Bronchial epithelial cell (primary cell): ENCODE measurements at places on chromosomes 6 and 20. TPM values are rescaled to one million over a fixed set of nuclear protein-coding genes. Genes with fewer than 3 reads are reported as not detected.

GRCh38 chr20:30376767-30377658, 880.5 kb upstream of the DEFB115 start:
- DNase-seq: peak; percentile 69

DNA sequence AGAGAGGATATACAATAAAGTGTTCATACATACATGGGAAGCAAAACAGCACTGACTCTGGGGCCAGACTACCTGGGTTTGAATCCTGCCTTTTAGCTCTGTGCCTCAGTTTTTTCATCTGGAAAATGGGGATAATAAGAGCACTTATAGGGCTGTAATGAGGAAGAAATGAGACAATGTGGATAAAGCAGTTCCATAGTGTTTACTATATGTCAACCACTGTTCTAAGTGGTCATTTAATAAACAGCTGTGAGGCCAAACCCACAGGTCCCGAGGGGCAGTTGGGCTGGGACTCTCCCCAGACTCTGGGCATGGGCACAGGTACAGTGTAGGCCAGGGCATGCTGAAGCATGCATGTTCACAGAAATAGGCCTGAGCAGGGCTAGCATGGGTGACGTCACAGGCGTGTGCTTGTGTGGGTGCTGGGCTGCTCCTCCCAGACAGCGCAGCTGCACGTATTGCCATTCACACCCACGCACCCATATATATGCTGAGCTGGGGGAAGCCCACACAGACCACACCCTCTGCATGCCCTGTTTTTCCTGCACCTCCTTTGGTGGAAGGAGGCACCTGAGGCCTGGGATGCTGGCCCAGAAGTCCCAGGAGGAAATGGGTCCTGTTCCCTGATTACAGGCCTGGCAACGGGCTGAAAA, 3.5 kb upstream of the PLCG1 start:
- DNase-seq: peak; percentile 98

Gene CGAS
- 3.6 and 3.9 TPM in 2 replicates for total RNA-seq

DNA sequence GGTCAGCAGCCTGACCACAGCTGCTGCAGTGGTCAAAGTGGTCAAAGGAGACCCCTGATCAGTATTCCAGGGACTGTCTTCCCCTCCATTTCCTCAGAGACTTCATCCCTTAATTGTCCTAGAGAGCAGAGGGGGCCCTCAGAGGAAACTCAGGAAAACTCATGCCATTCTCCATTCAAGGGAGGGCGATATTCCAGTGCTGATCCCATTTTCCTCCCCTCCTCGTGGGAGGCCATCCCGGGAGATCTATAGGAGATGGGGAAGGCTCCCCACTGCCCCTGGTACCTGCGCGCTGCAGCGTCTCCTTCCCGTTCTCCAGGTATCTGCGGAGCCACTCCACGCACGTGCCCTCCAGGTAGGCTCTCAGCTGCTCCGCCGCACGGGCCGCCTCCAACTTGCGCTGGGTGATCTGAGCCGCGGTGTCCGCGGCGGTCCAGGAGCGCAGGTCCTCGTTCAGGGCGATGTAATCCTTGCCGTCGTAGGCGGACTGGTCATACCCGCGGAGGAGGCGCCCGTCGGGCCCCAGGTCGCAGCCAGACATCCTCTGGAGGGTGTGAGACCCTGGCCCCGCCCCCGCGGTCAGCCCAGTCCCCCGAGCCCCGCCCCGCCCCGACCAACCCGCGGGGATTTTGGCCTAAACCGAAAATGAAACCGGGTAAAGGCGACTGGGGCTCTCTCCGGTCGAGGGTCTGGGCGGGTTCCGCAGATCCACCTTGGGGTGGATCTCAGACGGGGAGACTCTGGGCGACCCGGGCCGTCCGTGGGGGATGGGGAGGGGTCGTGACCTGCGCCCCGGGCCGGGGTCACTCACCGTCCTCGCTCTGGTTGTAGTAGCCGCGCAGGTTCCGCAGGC, 878 bp downstream of the HLA-C start:
- DNase-seq: peak; percentile 38

DNA sequence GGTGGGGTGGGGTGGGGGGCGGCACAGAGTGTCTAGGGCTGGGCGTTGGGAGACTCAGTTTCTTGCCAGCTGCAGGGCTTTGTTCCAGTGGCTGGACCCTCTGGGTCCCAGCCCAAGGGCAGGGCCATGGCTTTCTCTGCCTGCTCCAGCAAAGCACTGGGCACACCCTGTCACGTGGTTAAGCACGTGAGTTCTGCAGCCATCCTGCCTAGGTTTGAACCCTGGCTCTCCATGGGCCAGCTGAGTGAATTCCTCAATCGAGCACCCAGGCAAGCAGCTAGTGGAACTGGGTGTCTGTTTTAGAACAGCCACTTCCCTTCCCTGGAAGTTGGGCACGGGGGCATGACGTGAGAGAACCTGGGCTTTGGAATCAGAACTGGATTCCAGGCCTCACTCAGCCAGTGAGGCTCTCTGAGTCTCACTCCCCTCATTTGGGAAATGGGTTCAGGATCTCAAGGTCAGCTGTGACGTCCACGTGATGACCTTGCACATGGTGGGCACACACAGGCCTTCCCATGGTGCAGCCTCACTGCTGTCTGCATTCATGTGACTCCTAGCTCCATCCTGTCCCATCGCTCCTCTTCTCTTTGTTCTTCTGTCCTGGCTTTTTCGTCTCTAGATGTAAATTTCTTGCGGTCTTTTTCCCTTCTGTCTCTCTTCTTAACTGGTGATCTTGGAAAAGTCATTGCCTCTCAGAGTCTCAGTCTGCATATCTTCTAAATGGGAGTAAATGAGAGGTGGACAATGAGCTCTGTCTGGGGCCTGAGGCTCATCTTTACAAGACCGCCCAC, 45.9 kb downstream of the NOL4L start:
- no peak for DNase-seq

GRCh38 chr6:148016013-148016412, 326.6 kb upstream of the SASH1 start:
- no peak for DNase-seq

Gene NKAPL
- total RNA-seq: 0.79 and 1.2 TPM in 2 replicates

DNA sequence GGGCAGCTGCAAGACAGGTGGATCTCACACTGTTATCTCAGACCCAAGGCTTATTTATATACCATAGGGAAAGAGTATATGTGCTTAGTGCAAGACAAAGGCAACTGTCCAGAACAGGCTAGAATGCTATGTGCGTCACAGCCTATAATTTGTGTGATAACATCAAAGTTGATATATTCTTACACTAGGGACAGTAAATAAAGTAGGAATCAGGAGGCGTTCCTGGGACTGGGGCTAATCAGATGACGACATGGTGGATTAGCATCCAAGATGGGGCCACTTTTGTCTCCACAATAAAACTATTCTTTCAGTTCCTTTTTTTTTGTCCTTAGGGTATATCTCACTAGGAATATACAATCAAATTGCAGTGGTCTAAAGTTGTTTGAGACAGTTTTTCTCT, 54.9 kb upstream of the IER3 start:
- DNase-seq: no peak

DNA sequence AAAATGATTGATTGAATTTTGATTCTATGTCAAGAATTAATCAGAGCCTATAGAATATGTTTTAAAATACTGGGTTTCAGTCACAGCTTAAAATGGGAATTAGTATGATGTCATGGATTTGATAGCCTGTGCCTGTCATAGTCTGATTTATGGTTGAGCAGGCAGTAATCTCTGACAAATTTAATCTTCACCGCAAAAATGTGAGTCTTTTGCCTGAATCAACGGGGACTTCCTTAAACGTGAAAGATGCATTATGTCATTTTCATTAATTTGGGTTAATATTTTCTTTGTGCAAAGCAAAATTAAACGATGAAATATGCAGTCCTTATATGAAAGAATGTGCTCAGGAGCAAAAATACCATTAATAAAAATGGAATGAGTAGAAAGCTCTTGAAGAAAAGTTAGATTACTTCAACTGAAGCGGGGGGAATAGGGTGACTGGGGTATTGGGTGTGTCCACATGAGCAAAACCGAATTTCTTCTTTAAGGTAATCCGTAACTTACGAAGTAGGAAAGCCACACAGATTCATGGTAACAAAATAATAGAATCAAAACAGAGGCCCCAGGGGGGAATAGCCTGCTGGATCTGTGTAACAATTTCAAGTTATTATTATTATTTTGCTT, 339.6 kb upstream of the NOX3 start:
- DNase-seq: no peak

DNA sequence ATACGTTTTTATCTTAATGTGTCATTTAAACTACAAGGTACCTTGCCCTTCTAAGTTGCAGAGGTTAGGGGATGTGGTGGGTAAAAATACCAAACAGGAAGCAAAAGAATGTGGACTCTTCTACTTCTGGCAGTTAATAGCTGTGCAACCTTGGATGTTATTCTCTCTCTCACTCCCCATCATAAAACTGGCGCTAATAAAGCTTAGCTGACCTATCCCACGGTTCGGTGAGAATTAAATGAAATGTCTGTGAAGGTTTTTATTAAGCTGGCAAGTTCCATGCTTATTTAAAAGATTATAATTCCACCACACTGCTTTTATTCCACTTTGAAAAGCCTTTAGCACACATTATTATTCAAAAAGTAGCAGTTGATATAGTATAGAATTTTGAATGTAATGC, 127.8 kb upstream of the SLC22A23 start:
- DNase-seq: no peak

GRCh38 chr6:113654396-113654795, 202.7 kb upstream of the MARCKS start:
- DNase-seq: peak; percentile 99

DNA sequence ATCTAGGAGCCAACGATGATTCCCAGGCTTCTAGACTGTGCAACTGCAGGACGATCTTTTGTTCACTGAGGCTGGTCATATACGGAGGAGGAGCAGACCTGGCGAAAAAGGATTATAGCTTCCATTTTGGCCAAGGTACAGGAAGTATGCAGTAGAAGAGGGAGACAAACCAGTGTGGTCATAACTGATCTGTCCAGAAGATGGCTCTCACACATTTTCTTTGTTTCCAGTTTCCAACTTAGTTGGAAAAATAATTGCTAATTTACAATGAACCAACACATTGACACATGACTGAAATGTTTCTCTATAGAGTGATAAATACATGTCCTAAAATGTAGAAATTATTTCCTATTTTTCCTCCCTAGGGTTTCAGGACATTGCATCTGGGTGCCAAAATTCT, 364.1 kb upstream of the BTBD3 start:
- peak; percentile 13 for DNase-seq

Gene RSPH9
- under 0.01 and 0.13 TPM in 2 replicates for total RNA-seq

GRCh38 chr6:143376861-143377260, 73.6 kb downstream of the ADAT2 start:
- no peak for DNase-seq
